GM23248 (cell line): ENCODE measurements at places on chromosomes 3 and 15.

DNA sequence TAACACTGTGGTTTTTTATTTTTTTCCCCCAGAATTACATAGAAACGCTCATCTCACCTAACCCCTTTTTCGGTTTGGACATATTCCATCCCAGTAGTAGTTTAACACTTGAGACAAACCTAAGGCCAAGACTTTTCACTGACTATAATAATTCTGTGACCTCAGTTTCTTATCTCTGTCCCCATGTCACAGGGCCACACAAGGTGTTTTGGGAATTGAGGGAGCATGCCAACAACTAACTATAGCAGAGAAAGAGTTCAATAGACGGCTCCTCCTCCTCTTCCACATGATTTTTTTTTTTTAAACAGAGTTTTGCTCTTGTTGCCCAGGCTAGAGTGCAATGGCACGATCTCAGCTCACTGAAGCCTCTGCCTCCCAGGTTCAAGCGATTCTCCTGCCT lies 27.4 kb upstream of the GHSR start:
- no peak for DNase-seq

GRCh38 chr3:119812491-119813058 lies 30.7 kb downstream of the NR1I2 start:
- no peak for DNase-seq

GRCh38 chr3:49199239-49199899 lies 28.0 kb downstream of the KLHDC8B start:
- DNase-seq: peak; percentile 95

DNA sequence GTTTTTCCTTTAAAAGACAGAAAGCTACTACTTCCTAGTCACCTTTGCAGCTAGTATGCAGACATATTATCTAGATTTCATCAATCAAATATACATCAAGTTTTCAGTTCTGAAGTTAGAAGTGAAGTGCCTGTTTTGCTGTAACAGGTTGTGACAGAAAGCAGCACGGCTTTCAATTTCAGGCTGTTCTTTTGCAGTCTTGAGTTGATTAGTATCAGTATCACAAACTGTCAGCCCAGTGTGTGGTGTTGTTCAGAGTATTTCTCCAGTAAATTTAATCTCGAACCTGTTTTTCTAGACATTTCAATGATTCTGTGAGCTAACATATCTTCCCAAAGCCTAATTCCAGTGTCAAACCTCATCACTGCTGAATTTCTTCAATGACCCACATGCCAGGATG lies 1050.8 kb downstream of the DIPK2A start:
- DNase-seq: no peak

DNA sequence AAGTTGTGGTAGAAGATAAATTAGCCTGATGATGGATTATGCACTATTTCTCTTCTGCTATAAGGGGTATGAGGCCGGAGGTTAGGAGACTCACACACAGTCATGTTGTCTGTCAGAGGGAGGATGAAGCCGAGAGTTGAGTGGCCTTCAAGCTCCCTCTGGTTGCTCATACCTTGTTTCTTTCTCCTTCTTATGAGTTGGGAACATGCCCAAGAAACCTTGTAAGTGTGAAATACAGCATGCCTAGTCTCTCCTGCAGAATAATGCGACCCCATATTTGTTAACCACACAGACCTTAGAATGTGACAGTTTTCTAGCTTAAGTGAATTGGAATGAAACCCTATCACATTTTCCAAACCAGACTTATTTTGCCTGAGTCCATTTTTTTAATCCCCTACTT lies 366.7 kb downstream of the PTPRG start:
- peak; percentile 74 for DNase-seq

GRCh38 chr3:165827883-165828282 lies 9.3 kb downstream of the BCHE start:
- no peak for DNase-seq

- no peak for DNase-seq
These were observed 83.8 kb downstream of the EDEM1 start for GRCh38 chr3:5271372-5271683.

GRCh38 chr15:57796146-57796545 lies 89.6 kb downstream of the POLR2M start:
- DNase-seq: no peak

DNA sequence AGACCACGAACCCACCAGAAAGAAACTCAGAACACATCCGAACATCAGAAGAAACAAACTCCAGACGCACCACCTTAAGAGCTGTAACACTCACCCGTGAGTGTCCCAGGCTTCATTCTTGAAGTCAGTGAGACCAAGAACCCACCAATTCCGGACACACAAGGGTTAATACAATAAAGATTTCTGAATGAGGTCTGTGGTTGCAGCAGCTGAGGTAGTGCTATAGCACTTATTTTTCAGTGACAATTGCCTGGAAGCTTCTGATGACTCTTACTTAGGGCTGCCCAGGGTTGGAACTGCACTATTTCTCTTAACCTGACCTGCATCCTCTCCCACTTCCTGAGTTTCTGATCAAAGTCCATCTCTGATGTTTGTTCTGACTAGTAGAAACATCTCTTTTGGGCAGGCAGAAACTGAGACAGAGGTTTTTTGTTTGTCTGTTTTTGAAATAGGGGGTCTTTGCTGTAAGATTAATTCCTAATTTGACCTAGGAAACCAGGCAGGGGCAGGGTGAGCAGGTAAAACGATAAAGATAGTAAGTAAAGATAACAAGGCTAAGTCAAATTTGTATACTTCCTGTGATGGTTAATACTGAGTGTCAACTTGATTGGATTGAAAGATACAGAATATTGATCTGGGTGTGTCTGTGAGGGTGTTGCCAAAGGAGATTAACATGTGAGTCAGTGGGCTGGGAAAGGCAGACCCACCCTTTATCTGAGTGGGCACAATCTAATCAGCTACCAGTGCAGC lies 169.1 kb downstream of the GAP43 start:
- peak; percentile 59 for DNase-seq

DNA sequence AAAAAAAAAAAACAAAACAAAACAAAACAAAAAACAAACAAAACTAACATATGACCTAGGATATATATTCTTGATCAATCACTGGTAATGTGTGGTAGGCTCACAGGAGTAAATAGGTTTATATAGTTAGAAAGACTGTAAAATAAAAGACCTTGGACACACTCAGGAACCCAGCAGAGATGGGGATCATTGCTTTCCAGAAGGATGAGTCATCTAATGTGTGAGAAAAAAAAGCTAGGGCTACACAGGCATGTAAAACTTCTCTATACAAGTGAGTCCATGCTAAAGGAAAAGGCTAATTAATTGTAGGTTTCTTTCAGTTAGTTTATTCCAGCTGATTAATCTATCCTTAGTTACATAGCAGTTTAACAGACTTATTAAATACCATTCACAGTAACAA lies 710.3 kb upstream of the ARPP21 start:
- no peak for DNase-seq

- DNase-seq: peak; percentile 59
These were observed 2.0 kb downstream of the LIPC start for GRCh38 chr15:58433597-58434333.

DNA sequence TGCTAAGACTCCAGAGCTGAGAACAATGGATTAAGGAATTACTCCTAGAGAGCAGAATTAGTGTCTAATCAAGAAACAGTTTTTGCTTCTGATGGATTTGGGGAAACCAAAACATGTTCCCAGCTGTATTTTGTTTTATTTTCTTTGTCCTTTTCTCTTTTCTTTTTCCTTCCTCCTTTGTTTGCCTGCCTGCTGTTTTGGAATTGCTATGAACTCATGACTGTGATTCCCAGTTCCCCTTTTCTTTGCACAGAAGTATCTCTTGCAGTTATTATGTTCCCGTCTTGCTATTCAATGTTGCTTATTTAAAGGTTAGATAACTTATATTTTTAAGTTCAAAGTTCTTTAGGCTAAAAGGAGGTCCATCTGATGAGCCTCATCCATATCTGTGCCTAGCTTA lies 77.0 kb upstream of the GBE1 start:
- no peak for DNase-seq

- DNase-seq: no peak
These were observed 450.5 kb downstream of the ZPLD1 start for GRCh38 chr3:102885289-102885688.

DNA sequence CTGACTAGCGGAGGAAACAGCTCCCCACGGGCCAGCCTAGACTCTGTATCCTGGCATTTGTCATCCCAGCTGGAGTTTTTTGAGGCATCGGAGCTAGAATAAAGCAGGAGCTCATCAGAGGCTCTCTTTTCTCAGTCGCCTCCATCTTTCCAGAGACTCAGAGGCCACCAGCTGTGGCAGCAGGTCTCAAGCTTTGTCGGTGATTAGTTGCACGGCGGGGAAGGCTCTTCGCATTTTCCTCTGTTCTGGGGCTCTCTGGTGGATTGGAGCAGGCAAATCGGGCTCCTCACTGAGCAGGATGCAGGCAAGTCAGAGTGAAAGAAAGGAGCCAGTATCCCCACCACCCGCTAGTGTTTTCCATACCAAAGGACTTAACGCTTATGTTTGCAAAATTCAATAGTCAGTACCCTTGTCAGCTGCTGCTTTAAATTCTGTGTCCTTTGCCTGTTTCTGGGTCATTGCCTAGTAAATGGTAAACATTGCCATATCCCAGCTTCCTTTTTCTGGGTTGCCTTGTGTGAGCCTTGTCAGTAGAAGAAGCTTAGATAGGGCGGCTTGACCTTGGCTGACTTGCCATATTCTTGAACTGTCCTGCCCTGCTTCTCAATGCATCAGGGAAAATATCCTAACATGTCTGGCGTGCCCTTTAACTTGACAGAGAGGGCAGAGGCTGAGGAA lies 127.1 kb downstream of the PTPRG start:
- DNase-seq: no peak

DNA sequence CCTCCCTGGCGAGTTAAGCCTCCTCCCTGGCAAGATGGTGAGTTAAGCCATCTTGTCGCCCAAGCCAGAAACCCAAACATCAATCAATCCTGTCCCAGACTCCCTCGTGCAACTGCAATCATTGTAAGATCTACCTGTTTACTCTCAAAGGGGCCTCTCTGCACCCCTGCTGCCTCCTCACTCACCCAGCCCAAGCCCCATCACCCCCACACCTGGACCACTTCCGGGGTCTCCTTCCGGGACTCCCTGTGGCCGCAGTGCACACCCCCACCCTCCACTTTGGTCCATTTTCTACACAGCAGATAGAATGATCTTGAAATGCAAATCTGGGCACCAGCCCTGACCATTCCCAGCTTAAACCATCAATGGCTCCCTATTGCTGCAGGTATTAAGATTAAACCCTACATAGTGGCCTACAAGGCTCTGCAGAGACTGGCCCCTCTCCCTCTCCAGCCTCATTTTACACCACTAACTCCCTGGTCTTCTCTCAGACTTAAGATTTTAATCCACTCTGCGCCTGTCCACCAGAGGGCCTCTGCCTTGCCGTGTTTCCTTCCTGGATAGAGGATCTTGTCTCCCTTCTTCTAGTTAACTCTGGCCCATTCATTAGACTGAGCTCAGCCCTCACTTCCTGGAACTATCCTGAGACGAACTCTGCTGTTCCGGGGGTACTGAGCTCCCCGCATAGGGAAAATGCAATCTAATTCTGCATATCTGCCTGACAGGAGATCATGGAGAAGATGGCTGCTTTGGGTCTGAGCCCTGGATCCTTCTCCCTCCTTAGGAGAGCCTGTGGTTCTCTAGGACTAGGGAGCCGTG lies 41.9 kb upstream of the SLC6A1 start:
- DNase-seq: peak; percentile 64
